ENCODE measurements at places on chromosomes 2 and 18. TPM values are rescaled to one million over a fixed set of nuclear protein-coding genes. Genes with fewer than 3 reads are reported as not detected.

Gene MEP1B
- 0.42 TPM for total RNA-seq

Gene KIAA2012
- not detected for total RNA-seq

Gene CCDC74B
- not detected for total RNA-seq

Gene IL1F10
- not detected for total RNA-seq

Gene GALNT5
- total RNA-seq = not detected

Gene FARSB
- 10.8 TPM for total RNA-seq

Gene RMND5A
- 27.6 TPM for total RNA-seq

Gene FMNL2
- 0.30 TPM for total RNA-seq

All from CD4-positive, CD25-positive, alpha-beta regulatory T cell (primary cell).